Stimulated activated CD8-positive, alpha-beta memory T cell treated with anti-CD3 and anti-CD28 coated beads, Interleukin-7, amount 100 ng/mL, for 48 hours (primary cell): ENCODE measurements at places on chromosomes 5 and 9.

DNA sequence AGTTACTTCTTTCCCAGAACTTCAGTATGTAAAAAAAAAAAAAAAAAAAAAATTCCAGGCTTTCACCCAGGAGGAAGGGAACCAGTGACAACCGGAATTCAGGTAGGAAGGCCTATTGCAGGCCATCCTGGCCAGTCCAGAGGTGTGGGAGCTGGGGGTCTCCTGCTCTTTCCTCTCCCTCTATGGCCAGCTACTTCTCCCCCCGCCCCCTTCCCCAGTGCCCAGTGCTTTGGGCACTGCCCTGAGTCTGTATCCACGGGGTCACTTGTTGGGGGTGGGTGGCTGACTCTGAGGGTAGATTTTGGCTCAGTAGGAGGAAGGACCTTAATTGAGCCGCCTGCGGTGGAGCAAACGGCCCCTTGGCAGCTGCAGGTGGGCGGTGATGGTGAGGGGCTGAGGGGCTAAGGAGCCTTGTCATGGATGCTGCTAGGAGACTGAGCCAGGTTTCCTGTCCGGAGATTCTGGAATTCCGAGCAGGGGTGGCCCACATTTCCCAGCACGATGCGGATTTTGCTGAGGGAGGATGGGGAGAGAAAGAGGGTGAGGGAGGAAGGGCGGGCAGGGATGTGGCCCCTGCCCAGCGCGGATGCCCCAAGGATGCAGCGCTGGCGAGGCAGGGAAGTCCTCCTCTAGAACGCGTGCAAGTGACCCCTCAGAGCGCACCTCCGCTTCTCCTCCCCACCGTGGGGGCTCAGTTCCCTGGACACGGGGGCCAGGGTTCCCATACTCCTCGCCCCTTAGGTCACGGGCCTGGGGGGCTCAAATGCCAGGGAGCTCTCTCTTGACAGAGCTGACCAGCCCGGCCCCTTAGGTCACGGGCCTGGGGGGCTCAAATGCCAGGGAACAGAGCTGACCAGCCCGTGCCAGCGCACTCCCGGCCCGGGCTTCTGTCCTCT lies 1.2 kb upstream of the PHF2 start:
- no peak for DNase-seq

DNA sequence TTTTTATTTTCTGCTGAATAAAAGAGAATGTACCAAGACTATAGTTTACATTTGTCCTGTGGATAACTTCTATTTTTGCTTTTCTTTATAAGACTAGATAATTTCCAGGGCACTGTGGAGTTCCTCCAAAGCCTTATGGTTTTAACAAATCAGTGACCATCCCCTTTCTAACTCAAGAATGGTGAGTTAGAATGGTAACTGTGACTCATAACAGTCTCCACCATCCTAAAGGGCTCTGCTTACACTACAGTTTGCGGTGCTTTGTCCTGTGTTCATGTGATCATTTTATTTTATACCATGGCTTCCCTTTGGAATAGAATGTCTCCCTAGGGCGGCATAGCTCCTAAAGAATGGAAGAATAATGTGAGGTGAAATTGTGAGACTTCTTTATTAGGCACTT lies 30.2 kb downstream of the WDR36 start:
- DNase-seq, result no peak

GRCh38 chr9:99296291-99296951 lies 74.3 kb downstream of the SEC61B start:
- no peak for DNase-seq

DNA sequence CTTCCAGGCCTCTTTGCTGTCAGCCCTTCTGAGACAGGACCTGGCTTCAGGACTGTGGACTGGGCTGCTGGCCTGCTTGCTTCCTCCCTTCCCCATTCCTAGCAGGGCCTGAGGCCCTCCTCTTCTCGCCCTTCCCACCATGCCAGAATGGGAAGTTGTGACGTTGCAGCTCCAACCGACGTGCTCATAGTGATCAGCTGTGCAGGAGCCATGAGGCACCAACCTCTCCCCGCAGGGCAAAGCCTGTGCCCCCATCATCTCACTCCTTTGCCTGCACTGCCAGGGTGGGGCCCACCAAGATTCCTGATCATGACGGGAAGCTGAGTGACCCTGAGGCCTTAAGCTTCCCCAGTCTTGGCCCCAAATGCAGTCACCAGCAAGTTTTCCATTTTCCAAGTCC lies 45.1 kb upstream of the GARNL3 start:
- no peak for DNase-seq

GRCh38 chr5:122532035-122532434 lies 220.0 kb downstream of the SNCAIP start:
- DNase-seq, result no peak

- no peak for DNase-seq
Measured at GRCh38 chr5:38240212-38240611, 18.1 kb upstream of the EGFLAM start.

- no peak for DNase-seq
Measured at GRCh38 chr5:67243944-67244343, 47.3 kb upstream of the CD180 start.

DNA sequence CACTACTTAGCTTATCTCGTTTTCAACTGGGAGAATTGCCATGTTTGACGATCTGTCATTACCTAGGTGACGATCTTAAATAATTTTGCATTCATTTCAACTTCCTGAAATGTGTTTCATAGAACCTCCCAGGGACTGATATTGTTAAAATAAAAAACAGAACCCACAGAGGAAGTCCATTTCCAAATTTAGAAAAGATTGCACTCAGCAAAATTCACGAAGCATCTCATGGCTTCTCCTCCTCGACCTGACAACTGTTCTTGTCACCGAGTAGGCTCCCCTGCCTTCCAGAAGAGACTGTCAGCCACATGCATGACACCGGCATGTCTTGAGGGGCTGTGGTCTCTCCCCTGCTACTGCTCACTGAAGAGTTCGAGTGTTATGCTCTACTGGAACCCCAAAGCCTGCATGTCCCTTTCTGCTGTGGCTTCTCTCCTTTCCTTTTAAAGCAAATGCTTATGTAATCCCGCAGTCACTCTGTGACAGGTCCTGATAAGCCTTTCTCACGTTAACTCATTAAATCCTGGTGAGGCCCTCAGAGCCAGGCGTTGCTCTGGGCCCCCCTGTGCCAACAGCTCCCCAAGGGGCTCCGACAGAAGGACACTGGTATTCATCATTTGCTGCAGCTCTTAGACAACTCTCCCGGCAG lies 26.8 kb upstream of the ANKRD33B start:
- DNase-seq, result no peak

GRCh38 chr5:50878470-50878869 lies 212.0 kb downstream of the PARP8 start:
- DNase-seq, result no peak

DNA sequence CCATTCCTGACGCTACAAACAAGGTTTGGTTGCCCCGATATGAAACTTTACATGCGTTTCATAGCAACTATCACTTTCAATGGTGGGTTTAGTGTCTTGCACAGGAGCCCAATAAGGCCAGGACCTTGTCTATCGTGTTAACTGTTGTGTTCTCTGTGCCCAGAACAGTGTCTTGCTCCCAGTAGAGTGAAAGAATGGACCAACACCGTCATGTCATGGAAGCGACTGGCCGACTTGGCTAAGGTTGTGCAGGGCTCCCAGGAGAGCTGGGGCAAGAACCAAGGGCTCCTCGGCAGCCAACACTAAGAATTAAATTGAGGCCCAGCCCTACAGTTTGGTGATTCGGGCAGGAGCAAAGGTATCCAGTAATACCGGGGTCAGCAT lies 498 bp upstream of the ARHGEF37 start:
- DNase-seq, result no peak

DNA sequence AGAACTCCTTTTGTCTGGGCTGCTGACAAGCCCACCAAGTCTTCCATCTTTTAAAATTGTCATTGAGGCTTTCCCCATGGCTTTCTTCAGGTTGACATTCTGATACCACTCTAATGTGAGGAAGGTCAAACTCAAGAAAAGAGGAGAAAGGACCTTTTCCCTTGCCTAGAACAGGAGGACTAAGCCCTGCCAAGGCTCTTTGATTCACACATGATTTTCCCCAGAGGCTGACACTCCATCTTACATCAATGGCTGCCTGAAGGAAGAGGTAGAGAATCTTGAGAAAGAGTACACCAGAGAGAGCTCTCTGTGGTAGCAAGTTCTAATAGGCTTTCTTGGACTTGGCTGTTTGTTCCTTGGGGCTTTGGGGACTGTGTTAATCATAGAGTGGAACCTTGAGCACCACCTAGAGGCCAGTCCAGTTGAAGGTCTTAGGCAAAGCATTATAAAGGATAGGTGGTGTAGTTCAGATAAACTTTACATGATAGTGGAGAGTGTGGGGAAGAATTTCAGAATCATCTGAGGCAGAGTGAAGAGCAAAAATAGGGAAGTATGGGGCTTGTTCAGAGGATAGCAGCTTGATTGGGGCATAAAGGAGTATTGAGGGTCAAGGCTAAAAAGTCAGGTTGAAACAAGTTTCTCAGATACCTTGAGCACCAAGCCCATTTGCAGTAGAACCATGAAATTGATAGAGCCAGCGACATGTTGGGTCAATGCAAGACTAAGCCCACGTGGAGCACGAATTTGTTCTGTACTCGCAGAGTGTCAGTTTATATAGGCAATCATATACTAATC lies 36.7 kb downstream of the NDFIP1 start:
- DNase-seq, result no peak

- DNase-seq, result no peak
Measured at GRCh38 chr9:121930956-121931355, 162.2 kb downstream of the TTLL11 start.

- no peak for DNase-seq
Measured at GRCh38 chr9:89883401-89884341, 278.9 kb downstream of the GADD45G start.

- no peak for DNase-seq
Measured at GRCh38 chr5:44632344-44632743, 176.4 kb upstream of the MRPS30 start.

DNA sequence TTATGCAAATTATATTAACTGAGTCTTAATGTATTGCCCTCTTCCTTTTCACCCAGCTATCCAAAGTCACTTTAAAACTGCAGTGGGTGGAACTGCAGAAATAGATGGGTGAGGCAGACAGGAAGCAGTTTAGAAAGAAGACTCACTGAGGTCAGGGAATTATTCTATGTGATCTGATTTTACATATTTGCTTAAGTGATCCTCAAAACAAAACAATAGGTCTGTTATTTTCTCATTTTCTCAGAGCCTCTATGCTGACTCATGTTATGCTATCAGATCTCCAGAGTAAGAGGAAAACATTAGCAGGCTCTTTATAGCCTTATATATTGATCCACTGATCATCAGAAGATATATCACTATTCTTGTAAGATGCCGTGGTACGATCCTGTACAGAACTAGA lies 63.5 kb downstream of the MRPS27 start:
- no peak for DNase-seq

DNA sequence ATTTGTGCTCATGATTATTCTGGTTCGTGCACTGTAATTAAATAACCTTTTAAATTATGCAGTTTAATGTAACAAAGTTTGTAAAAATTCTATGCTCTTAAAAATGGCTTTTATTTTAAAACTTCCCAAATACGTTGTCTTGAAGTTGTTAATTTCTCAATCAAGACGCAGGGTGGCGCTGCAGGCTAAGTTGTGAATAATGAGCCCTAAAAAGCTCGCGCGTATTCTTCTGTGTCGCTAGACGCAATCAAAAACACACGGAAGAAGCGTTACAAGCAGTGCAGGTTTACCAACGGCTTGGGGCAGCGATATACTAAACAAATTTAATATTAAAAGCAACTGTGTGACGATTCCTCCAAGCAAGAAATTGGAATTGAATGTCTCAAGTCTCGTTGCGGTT lies at the start of gene PCDHB4:
TSS of gene PCDHB4 (plus strand) at position 256 of the 400 bp plus-strand sequence. CDS start 181 bp downstream, outside the sequence.
- DNase-seq, result no peak

DNA sequence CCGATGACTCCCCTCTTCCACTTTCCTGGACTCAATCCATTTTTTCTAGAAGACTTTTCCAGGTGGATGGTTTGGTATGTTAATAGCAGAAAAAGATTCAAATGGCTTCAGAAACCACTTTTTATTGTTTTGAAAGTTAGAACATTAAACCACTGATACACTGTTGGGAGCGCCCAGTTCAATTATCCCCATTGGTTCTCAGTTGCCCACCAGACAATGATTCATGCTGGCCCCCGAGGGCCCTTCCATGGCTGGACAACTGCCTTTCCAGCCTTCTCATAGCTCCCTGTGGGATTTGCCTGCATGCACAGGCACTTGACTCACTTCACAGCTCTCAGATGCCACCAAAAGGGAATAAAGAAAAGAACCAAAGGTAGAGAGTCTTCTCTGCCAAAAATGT lies 21.3 kb upstream of the ANKRD34B start:
- no peak for DNase-seq

DNA sequence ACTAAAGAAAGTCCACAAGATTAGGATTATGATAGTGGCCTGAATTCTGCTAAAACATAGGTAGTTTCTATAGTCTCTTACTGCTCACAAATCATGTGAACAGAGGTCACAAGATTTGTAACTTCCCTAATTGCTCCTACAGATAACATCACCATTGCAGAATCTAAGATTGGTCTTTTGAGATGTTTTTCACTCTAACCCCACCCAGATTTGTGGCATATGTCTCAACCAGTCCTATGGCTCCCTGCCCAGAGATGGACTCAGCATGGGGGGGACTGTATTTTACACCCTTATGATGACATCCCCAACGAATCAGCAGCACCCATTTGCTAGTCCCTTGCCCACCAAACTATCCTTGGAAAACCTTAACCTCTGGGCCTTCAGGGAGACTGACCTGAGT lies 1046.2 kb downstream of the CDH12 start:
- no peak for DNase-seq

- DNase-seq, result no peak
Measured at GRCh38 chr5:59554501-59554900, 339.0 kb downstream of the PDE4D start.

- DNase-seq, result no peak
Measured at GRCh38 chr9:124264823-124265233, 7.1 kb downstream of the NEK6 start.

DNA sequence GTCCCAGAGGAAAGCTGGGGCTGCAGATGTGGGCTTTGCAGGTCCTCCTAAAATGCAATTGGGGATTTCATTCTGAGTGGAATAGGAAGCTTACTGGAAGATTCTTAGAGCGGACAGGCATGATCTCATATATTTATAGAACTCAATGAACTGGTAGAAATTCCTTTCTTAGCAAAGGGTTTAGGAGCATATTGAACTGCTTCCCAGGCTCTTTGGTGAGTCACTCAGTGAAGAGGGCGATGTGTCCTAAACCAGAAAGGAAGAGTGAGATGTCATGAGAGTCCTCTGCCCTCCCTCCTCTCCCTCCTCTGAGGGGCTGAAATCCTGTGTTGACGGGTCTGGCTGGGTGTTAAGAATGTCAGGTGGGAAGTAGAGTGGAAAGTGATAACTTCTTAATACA lies 26.3 kb upstream of the SEMA6A start:
- no peak for DNase-seq

- no peak for DNase-seq
Measured at GRCh38 chr9:134412298-134412711, 86.0 kb downstream of the RXRA start.
